ENCODE measurements at places on chromosomes 2 and 18.

- no peak for DNase-seq
Measured at GRCh38 chr2:102806250-102806837, 44.5 kb downstream of the TMEM182 start.

GRCh38 chr2:173254659-173255058 is 100.0 kb upstream of the CDCA7 start:
- DNase-seq, result no peak

- no peak for DNase-seq
Measured at GRCh38 chr18:42706029-42706608, 409.4 kb downstream of the RIT2 start.

GRCh38 chr18:6449213-6449612 is 34.5 kb upstream of the L3MBTL4 start:
- DNase-seq, result no peak

DNA sequence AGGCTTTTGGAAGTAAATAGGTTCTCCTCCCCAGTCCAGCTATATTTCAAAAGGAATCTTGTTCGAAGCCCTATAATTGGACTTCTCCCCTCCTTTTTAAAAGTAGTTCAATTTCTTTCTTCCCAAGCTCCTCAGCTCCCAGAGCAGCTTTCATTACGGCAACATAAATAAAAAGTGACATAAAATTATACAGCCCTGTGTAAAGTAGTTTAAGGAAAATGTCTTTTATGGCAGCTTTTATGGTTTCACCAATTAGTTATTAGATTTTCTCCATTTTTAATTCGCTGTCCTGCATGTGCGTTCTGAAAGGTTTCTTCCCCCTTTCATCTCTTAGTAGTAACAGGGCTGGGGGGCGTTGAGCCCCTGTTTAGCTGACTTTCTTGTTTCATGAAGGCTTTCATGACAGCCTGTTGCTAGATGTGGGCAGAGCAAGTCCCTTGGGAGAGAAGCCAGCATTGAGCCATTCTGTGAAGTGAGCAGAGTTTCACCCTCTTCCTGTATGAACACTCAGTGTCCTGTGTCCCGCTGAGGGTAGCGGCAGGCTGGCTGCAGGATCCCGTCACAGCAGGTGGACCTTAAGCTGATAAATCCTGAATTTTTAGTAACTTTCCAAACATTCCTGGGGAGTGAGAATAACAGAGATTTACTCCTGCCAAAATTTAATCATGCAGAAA is 229.7 kb upstream of the SPRED2 start:
- DNase-seq, result no peak

DNA sequence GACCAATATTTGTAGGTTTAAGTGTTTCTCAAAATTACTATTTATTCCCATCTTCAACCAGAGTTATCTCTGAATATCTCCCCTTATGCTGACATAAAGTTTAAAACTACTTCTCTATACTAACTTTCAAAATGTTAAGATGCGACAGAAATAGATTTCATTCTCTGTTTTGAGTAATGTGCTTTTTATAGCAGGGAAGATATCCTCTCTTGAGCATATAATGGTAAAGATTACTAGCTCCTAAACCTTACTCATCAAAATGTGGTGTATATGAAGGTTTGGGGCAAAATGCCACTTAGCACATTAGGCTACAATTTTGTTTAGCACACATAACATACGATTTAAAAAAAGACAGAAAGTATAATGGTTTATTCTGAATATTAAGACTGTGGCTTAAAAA is 54.4 kb downstream of the CWC22 start:
- DNase-seq, result no peak

- no peak for DNase-seq
Measured at GRCh38 chr2:176187200-176187898, 1.1 kb upstream of the HOXD1 start.

- DNase-seq, result no peak
Measured at GRCh38 chr2:66528974-66529724, 94.2 kb downstream of the MEIS1 start.

GRCh38 chr2:73091696-73092095 is 20.2 kb upstream of the SFXN5 start:
- no peak for DNase-seq

- DNase-seq, result no peak
Measured at GRCh38 chr18:36734596-36734995, 94.2 kb downstream of the TPGS2 start.

DNA sequence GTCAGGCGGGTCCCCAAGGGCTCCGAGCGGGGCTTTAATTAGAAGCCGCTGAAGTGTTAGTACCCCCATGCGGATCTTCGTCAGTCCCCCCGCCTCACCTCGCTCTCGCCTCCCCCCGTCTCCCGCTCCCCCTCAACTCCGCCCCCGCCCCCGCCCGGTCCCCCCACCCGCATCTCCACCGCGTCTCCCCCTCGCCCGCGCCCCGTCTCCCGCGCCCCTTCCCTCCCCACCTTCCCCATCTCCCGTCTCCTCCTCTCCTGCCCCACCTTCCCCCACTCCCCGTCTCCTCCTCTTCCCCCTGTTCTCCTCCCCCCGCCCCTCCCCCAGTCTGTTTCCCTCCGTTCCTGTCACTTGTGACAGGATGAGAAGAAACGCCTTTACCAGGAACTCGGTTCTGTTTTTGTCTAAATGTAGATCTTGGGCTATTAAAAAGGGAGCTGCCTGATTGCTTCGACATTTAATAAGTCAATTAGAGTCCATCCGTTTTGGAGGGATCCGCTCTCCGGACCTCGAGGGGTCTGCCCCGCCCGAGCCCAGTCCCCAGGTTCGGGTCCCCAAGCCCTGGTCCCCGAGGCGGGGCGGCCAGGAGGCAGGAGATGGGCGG is 969 bp upstream of the ALKAL2 start:
- DNase-seq, result no peak

DNA sequence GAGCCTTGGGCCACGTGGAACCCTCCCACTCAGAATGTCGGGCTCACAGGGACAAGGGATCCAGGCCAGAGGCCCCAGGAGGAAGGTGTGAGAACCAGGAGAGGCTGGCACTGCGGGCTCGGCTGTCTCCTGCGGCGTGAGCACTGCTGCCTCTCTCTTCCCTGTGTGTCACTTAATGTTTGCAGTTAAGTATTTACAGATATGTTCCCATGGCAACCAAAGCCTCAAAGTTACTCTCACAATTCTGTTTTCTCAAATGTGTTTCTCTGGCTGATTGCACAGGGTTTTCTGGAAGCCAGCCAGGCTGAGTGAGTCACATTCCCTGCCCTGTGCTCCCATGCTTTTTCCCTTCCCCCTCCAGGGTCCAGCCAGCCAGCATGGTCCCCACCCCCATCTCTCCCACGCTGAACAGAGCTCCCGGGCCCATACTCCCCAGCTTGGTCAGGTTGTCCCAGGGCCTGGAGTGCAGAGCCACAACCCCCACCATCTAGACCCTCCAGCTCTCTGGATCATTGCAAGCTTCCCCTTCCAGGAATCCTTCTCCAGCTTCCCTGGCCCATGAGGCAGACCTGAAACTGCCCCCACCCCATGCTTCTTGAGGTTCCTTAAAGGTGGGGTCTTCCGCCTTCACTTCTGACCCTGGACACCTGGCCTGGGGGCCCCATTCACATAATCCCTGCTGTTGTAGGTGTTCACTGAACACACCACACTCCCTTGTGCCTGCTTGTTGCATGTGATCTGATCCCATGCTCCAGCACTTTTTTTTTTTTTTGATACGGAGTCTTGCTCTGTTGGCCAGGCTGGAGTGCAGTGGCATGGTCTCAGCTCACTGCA is 265.9 kb downstream of the CELF4 start:
- DNase-seq, result no peak

- DNase-seq, result no peak
Measured at GRCh38 chr2:44246436-44246835, 28.8 kb upstream of the SLC3A1 start.

DNA sequence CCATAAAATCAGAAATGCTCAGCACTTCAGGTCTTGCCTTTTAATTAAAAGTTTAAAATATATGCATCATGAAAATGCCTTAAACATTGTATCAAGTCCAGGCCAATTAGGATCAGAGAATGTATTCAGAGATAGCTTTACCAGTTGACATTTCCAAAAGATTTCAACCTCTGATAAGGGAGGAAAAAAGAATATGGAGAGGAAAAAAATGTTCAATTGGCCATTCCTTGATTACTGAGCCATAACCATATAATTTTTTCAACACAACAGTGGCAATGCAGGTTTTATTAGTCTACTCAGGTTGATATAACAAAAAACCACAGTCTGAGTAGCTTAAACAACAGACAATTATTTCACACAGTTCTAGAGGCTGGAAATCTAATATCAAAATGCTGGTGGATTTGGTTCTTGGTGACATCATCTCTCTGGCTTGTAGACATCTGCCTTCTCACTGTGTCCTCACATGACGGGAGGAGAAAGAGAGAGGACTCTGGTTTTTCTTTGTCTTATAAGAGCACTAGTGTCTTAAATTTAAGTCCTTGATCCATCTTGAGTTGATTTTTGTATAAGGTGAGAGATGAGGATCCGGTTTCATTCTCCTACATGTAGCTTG is 111.9 kb downstream of the IRS1 start:
- no peak for DNase-seq

- DNase-seq, result no peak
Measured at GRCh38 chr2:123636232-123636631, 388.9 kb upstream of the CNTNAP5 start.

DNA sequence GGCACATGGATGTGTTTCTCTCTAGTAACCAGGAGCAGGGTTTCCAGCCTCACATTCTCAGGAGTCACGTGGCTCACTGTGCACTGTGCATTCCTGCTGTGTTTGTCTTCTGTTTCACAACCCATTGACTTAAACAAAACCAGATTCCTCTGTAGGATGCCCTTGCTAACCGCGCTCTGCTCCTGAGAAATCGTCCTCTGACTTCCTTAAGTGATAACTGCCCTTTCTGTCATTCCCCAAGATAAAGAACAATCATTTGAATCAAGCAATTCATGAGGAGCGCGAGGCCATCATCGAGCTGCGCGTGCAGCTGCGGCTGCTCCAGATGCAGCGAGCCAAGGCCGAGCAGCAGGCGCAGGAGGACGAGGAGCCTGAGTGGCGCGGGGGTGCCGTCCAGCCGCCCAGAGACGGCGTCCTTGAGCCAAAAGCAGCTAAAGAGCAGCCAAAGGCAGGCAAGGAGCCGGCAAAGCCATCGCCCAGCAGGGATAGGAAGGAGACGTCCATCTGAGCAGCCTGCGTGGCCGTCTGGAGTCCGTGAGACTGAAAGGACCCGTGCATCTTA is 60.2 kb downstream of the RALBP1 start:
- no peak for DNase-seq

DNA sequence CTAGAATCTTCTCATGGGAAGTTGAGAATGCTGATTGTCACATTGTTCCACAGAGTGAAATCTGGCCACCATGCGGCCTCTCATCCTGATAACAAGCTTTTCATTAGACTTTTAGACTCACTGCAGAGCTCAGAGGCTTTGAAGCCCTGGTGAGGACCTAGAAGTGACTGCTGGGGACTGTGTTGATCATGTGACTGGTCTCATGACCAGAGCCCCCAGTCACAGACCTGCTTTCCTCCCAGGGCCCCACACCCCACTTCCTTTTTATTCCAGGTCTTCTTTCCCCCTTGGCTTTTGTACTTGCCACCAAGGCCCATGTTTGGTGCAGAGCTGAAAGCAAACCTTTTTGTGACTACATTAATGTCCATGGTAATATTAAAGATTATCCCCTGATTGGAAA is 45.2 kb downstream of the PRKCE start:
- DNase-seq, result no peak

DNA sequence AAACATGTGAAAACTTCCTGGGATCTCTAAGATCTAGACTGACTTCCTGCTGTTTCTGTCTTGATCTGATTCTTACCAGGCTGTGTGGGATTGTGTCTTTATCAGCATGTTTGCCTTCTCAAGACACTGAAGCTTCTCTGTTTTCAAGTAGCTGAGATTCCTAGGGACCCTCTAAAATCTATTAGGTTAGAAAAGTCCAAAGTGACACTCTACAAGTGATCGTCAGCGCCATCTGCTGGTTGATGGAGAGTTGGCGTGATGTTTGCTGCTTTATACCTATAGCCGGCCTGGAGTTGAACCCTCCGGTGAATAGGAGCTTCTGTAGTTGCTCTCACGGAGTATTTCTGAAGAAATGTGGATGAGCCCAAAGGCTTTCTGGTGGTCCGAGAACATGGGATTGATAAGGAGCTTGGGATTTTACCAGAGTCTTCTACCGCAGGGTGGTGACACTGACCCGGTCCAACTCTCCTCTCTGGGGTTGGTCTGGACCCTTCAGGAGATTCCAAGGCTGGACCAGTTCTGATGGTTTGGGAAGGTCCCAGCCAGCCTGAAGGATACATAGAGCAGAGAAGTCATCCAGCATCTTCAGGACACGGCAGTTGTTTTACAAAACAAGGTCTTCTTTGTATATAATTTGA is 96.0 kb upstream of the TTC39C start:
- peak; percentile 79 for DNase-seq

DNA sequence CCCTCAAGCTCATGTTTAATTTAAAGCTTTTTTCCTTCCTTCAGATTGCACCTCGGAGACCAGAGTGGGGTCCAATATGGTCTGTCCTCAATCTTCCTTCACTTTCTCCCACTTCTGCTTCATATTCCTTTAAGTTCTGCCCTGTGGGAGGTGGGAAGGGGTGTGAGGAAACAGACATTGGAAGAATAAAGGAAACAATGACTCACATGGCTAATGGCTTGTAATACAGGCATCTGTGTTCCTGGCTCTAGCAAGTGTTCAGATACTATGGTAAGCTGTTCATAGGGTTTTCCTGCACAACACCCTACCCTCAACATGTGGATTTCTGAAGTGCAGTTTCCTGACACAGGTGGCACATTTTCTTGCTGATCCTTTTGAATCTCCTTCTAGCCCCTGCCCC is 209.5 kb downstream of the PIK3C3 start:
- DNase-seq, result no peak

GRCh38 chr18:50189160-50189559 is 5.8 kb downstream of the MYO5B start:
- no peak for DNase-seq

GRCh38 chr2:122755281-122755780 is 999.9 kb downstream of the TSN start:
- DNase-seq, result no peak

DNA sequence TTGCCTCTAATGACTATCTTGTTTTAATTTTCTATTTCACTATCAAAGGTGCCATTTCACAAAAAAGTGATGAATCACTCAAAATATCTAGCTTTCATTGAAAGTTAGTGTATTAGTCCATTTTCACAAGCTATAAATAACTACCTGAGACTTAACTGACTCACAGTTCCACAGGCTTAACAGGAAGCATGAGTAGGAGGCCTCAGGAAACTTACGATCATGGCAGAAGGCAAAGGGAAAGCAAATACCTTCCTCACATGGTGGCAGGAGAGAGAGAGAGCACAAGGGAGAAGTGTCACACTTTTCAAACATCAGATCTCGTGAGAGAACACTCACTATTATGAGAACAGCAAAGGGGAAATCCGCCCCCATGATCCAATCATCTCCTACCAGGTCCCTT is 1220.4 kb upstream of the ZEB2 start:
- no peak for DNase-seq

GRCh38 chr2:229408356-229408755 is 137.3 kb upstream of the PID1 start:
- DNase-seq, result no peak

DNA sequence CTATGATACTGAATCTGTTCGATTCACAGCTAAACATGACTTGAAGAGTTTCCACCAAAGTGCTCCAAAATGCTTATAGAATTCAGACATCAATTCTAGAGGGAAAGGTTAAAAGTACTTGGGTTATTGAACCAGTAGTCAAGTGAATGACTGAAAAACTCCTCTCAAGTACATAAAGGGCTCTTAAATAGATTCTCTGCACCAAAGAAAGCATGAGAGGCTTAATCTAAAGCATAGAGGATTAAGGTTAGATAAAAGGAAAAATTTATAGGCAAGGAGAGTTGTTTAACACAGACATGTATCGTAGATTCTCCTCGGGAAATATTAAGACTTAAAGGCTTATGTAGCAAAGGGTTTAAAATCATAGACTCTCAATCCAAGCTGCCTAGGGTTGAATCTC is 701.4 kb downstream of the ERBB4 start:
- DNase-seq, result no peak

GRCh38 chr18:40883271-40883670 is 1071.8 kb upstream of the PIK3C3 start:
- DNase-seq, result no peak

All from stimulated activated CD8-positive, alpha-beta memory T cell treated with anti-CD3 and anti-CD28 coated beads, Interleukin-4, amount 100 ng/mL, for 4 hours (primary cell).